ENCODE measurements at places on chromosomes 11 and 22.

DNA sequence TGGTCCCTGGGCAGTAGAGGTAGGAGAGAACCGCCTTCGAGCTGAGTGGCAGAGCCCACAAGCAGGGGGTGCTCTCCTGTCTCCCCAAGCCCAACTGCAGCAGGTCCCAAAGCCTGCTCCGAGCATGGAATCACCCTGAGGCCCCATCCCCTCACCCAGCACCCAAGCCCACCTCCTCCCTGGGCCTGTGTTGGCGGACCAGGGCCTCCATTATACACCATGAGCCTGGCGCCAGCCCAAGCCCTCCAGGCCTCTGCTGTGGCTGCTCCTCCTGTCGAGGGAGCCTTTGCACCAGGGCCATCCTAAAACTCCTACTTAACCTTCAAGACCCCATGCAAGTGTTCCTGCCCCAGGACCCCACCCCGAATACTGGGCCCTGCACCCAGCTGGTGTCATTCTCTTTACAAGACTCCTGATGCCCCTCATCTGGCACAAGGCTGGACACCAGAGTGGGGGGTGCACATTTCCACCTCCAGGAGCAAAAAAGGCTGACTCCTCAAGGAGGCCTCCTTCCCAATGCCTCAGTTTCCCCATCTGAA is 16.6 kb downstream of the GP1BB start:
- no peak for DNase-seq

DNA sequence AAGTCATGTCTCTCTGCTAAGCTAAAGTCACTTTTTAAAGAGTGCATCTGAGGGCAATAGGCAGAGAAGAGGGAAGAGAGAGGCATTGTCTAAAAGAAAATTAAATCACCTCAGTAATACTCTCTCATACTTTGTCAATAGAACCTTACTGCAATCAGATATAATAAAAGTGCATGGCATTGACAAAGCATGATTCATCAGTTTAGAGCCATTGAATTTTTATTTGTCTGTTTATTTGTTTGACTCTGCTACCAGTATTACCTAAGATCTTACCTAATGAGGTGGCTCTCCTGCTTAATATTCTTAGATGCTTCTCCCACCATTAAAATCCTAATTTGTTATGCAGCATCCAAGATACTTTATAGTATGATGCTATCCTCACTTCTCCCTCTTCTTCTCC is 209.0 kb downstream of the PGR start:
- no peak for DNase-seq

DNA sequence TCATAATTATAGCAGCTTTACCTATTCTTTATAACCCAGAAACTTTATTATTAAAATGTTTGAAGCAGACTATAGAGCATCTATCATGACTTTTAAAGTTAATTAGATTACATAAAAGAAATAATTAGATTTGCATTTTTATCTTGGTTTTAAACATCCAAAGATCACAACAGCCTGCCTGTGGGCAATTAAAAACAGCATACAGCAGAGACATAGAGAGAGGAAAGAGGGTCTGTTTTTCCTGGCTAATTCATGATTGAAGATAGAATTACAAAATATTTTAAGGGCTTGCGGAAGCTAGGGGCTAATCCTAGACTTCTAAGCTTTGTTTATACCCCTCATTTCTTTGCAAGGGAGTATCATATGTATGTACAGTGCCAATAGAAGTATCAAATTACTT is 178.1 kb downstream of the SOX6 start:
- DNase-seq, result no peak

DNA sequence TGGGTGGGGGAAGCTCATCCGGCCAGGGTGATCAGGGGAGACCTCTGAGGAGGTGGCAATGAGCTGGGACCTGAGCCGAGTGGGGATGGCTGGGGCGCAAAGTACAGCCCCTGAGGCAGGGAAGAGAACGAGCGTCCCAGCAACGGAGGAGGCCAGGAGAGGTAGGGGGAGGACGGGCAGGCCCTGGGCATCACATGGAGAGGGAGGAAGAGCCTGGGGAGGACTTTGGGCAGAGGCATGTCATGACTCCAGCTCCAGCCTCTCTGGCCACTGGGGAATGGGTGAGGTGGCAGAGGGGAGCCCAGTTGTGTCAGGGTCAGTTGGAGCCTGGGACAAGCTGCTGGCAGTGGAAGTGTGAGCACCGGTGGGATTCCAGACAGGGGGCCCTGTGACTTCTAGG is 11.5 kb downstream of the PMM1 start:
- no peak for DNase-seq

DNA sequence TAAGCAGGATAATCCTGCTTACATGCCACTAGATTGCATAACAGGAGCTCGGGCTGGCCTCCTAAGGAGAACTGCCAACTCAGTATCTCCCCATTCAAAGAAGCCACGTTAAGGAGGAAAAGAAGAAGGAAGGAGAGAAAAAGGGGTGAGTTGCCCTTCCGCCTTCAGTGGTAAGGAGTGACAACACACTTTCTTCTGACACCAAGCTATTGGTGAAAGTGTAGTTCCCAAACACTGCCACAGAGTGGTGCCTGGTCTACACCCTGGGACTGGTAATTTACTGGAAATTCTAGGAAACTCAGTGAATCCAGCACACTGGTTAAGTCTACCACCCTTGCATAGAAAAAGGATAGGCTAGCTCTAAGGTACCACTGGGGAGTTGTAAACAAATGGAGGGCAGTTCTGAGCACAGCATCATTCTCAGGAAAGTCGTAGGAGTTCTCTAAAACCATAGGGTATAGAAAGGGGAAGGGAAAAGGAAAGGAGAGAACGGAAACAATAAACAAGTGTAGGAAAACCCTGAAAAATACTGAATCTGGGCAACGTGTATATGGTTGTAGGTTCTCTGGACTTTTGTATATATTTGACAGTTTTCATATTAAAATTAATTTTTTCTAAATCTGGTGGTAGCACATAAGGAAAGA is 58.2 kb downstream of the RRAS2 start:
- peak; percentile 75 for DNase-seq

GRCh38 chr11:127815331-127815730 is 772.0 kb downstream of the ETS1 start:
- no peak for DNase-seq

DNA sequence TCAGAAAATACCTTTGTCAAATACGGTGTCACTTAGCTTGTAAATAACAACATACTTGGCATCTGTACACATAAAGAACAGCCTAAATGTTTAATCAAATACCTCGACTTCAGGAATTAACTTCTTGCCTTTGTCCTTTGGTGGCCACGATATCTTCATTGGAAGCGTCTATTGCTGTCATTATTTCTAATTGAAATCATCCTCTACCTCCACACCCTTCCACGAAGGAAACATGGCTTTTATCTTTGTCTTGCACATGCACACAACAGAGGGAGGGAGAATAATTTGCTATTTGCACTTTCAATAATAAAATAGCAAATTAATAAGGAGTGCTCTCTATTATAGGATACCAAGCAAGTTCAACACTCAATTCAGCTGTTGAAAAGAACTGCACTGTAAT is 25.8 kb upstream of the SOX6 start:
- DNase-seq, result no peak

DNA sequence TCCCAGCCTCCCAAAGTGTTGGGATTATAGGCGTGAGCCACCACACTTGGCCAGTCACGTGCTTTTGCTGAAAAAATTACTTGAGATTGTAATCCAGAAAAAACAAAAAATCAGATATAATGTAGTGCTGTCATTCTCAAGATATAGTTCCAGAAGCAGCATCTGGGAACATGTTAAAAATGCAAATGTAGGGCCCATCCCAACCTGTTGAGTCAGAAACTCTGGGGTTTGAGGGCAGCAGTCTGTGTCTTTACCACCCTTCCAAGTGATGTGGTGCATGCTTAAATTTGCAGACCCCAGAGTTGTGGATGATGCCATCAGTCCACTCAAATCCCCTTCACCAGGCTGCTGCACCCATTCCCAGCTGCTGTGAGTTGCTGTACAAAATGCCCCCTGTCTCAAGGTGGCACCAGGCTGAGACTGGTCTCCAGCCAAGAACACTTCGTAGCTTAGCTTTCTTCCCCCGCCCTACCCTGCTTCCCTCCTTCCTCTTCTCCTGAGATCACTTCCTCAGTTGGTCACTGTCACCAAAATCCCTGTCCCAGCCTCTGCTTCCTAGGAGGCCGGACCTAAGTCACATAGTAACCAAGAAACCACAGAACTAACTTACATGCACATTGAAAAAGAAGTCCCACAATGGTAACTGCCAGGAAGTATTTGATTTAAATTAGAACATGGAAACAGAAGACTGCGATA is 18.2 kb upstream of the ARRB1 start:
- DNase-seq, result no peak

DNA sequence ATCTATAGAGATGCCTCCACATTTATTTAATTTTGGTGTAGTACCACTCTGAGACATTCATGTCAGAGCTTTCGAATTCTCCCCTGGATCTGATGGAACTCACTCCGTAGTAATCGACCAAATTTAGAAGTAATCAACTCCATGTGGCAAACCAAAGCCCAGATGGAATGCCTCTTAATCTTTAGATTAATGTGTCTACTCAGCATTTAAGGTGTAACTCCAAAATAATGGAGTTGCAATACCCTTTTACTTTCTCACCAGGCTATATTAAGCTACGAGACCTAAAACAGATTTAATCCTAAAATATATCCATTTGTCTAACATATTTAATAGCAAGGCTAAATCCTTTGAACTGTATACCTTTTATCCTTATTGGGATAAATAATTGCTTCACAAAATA is 473.3 kb downstream of the CNTN5 start:
- DNase-seq, result no peak

- DNase-seq, result no peak
Measured at GRCh38 chr11:130442737-130443136, 5.7 kb upstream of the ADAMTS15 start.

- peak; percentile 64 for DNase-seq
Measured at GRCh38 chr11:63670433-63671321, 499 bp downstream of the ATL3 start.

- no peak for DNase-seq
Measured at GRCh38 chr11:32511926-32512325, 71.7 kb upstream of the EIF3M start.

DNA sequence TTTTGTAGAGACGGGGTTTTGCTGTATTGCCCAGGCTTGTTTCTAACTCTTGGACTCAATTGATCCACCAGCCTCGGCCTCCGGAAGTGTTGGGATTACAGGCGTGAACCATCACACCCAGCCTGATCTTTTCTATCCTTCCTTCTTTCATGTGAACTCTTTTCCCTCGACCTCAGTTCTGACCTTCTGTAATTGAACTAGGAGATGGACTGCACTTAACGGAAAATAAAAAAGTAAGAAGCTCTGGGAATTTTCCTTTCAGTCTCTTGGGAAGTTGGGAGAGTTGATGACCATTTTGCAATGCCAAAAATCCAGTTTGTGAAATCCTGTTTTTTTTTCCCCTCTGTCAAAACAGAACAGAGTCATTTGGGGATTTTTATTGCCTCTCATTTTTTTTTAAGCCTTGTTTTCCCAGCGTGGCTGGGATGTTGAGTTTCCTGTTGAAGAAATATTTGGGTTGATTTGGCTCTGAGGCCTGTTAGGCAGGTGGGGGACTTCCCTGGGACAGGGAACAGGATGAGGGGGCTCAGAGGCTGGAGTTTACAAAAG is 26.9 kb upstream of the CYB5R3 start:
- DNase-seq, result peak; percentile 57

Data from fibroblast of skin of back (primary cell).